ENCODE measurements at places on chromosomes 1 and 21.

GRCh38 chr1:52210044-52210443, 68.2 kb downstream of the ZFYVE9 start:
- no peak for DNase-seq

- DNase-seq = no peak
These were observed 5.8 kb upstream of the NR5A2 start for GRCh38 chr1:200021577-200022238.

GRCh38 chr1:234844479-234845031, 234.6 kb upstream of the IRF2BP2 start:
- DNase-seq = peak; percentile 73

DNA sequence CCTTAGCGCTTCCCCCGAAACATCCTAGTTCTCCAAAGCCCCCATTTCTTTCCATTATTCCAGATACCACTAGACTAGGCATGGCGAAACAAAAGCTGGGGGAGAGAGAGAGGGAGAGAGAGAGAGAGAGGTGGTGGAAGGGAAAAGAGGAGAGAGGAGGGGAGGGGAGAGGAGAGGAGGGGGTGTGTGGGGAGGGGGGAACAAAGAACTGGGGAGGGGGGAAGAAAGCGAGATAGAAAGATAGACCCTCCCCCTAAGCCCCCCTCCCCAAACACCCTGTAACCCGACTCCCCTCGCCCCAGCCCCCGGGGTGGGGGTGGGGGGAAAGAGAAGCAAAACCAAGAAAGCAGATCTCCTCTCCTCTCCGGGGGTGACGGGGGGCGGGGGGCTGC, 352 bp downstream of the MEX3A start:
- DNase-seq = no peak

- no peak for DNase-seq
These were observed 162.7 kb upstream of the RUNX1 start for GRCh38 chr21:35211782-35212181.

- peak; percentile 40 for DNase-seq
These were observed 40.3 kb downstream of the DIRAS3 start for GRCh38 chr1:68010090-68010489.

- peak; percentile 49 for DNase-seq
These were observed 18.2 kb upstream of the FCGR2A start for GRCh38 chr1:161486806-161487741.

GRCh38 chr21:18157406-18157805, 87.2 kb upstream of the CHODL start:
- no peak for DNase-seq

GRCh38 chr21:31258073-31258472, 86.0 kb downstream of the TIAM1 start:
- peak; percentile 7 for DNase-seq

DNA sequence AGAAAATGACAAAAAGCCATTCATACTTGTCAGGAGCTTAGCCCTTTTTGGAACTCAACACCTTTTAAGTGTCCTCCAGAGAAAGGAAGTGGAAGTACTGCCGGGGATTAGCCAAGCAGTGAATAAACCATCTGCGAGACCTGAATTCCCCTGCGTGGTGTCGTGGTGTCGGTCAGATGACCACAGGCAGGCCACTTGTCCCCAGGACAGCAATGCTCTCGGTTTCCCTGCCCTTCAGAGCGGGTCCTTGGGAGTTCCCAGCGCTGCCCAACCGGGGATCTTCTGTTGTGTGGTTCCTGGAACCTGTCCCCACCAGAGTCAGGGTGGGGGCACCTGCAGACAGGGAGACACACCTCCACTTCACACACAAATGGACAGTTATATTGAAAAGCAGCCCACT, 9.2 kb downstream of the GPR157 start:
- DNase-seq = no peak

DNA sequence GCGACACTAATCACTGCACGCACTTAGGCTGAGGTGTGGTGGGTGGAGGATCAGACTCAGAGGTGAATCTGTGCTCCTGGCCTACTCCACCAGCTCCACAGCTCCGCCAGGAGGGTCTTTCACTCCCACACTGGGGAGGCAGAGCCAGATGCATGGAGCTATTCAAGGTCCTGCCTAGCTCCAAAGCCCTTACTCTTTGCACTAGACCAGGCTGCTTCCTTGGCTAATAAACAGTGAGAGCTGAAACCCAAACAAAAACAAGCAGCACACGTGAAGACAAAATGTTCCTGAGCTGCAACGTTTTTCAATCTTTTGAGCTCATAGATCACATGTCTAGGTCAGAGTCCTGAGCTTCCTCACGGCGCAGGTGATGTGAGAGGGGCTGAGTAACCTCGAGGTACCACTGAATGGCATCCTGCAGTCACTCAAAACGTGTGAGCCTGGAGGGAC, 19.2 kb downstream of the CAPZB start:
- DNase-seq = no peak

DNA sequence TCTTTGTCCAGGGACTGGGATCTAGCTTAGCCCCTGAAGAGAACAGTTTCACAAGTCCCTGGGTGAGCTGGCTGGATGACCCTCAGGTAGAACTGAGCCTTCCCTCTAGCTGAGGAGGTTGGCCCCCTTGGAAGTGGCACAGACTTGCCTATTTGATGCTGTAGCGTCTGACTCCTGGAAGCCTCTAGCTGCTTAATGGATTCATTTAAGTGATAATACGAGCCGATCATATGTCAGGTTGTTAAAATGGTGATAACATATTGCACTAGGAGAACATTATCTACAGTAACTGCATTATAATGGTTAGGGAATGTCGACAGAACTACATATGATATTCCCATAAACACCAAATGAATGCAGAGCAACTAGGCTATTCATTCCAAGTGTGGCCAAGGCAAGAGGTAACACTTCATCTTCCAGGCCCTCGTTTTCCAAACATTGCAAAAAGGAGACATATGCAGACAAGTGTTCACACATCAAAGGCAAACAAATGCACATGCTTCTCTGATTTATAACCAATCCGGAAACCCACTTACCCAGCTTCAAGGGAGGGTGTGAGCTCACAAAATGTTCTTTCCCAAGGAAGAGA, 340.1 kb upstream of the PLXNA2 start:
- no peak for DNase-seq

DNA sequence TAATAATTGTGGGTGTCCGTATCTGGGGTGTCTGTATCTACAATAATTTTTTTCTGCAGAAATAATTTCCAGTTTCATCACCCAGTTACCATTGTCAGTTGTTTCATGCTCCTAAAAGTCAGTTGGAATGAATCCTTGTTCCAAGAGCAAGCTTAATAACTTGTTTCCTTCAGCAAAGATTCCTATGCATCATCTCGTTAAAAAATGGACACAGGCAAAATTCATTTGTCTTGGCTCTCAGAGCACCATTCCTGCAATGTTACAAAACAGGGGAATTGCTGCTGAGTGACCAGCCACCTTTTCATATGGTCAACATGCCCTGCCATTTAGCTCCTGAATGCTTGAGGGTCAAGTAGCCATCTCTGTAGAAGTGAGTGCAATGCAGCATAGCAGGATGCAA, 393.4 kb downstream of the KCNT2 start:
- no peak for DNase-seq

DNA sequence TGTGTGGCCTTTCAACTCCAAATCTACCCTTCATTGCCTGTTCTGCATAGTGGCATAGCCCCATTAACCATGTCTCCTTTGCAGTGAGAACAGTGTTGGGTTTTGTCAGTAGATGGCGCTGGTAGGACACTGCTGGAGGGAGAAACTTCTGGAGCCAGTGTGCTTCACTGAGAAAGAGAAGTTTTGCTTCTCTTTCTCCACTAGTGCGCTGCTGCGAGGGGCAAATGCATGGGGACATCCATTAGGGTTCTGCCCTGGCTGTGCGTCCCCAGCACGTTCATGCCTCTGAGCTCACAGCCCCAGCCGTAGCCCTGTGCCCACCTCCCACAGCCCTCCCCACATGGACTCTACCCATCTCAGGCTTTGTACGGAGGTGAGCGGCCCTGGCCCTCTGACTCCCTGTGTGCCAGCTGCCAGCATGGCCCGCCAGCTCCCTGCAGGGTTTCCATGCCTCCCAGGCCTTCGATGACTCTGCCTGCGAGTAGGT, 53.1 kb downstream of the RIMS3 start:
- DNase-seq = peak; percentile 66

DNA sequence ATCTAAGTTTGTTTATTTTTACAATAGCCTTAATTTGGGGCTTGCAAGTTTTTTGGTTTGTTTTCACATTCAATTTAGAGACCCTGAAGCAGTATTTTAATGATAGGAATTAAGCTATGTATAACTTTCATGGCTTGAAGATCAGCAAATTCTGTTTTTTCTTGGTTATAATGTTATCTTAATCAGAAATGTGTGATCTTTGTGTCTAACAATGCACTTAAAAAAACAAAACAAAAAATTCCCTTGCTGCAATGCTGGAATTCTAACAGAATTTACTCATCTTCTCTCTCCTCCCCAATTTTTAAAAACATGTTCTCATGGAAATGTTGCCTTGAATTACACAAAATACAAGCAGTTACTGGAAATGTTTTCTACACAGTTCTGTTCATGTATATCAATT, 113.1 kb downstream of the OLFML2B start:
- DNase-seq = peak; percentile 86

- peak; percentile 32 for DNase-seq
These were observed 2.6 kb downstream of the HFM1 start for GRCh38 chr1:91402023-91402422.

DNA sequence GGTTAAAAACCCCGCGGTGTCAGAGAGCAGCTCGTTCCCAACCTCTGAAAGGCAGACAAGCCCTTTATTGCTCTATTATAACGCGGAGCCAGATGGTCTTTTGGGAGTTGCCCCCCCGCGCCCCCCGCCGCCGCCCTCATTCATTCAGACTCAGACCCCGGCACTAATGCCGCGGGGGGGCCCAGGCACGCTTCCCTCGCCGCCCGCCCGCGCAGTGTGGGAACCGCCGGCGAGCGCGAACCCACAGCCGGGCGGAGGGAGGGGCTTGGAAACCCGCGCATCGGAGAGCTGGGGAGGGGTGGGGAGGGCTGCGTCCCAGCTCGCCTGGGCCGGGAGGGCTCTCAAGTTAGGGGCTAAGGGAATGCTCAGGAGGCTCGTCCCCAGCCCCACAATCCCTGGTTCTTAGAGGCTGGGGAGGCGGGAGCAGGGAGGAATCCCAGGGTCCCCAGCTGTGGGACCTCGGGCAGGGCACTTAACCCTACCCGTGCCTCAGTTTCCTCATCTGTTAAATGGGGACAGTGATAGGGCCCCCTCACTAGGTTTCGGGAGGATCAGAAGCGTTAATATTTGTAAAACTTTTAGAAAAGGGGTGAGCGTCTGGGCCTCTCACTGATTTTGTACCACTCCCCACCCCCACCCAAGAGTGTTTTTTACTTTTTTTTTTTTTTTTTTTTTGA, 10.9 kb upstream of the HES5 start:
- DNase-seq = no peak

GRCh38 chr1:31382379-31382989, 9.6 kb upstream of the FABP3 start:
- DNase-seq = no peak

- DNase-seq = no peak
These were observed 8.4 kb downstream of the SMIM1 start for GRCh38 chr1:3780901-3781300.

DNA sequence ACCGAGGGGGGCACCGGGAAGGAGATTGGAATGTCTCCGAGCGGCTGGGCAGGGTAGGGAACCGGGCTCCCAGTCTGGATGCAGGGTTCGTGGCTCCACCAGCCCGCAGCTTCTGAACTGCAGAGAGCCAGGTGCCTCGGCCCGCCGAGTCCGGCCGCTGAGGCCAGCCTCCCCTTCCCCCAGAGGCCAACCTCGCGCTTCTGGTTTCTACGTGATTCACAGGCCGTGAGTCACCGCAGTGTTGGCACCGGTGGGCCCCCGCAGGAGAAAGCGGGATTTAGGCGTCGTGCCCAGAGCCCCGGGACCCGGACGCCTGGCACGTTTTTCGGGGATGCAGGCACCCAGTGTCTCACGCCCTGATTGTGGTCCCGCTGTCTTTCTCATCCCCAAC, 458 bp downstream of the CRABP2 start:
- DNase-seq = peak; percentile 68

GRCh38 chr21:40120940-40121575, 253.8 kb downstream of the PCP4 start:
- DNase-seq = peak; percentile 32

GRCh38 chr1:32925403-32926162, 24.4 kb upstream of the TMEM54 start:
- peak; percentile 18 for DNase-seq

- DNase-seq = peak; percentile 53
These were observed 8.8 kb upstream of the FGR start for GRCh38 chr1:27643600-27644368.

DNA sequence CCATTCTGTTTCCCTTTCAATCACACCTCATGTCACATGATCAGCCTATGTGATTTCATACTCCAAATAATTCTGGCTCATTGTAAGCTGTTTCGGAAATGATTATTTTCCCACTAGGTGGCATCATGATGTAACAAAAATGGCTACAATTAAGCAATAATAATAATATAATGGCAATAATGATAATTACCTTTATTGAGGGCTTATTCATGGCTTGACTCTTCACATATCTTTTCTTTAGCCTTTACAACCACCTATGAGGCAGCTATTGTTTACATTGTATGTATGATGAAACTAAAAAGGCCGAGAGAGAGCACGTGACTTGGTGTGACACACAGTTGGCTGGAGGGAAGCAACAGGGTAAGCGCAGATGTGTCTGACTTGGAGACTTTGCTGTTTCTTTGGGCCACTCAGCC, 12.5 kb upstream of the KPRP start:
- DNase-seq = no peak

DNA sequence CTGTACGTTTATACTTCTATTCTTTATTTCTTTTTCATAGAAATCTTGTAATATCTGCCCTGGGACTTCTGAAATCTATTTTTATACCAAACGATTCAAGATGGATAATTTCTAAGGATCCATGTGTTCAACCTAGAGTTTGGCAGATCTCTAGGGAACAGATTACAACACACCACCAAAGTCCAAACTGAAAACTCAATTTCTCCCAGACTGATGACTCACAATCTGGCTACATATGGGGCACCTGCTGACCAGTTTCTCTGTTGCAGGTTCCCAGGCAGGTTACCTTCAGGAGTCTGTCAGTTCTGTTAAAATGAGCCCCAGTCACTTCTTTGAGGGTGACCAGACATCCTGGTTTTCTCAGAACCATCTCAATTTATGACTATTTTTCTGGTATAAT, 439.4 kb downstream of the GPATCH2 start:
- DNase-seq = no peak

DNA sequence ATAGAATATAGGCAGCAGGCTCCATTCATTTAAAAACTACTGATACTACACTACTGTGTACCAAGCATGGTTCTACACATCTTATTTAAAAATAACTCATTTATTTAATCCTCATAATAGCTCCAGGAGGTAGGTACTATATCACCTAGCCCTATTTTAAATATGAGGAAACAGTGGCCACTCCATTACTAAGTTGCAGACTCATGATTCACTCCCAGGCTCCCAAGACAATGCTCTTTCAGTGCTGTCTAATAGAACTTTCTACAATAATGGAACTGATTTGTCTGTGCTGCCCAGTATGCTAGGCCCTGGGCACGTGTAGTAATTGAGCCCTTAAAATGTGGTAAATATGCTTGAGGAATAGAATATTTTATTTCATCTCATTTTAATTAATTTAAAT, 357.1 kb downstream of the LTN1 start:
- DNase-seq = no peak

- no peak for DNase-seq
These were observed 890.2 kb upstream of the NCAM2 start for GRCh38 chr21:20108016-20108415.

GRCh38 chr21:34882719-34883131, 166.4 kb downstream of the RUNX1 start:
- DNase-seq = no peak

GRCh38 chr1:19926296-19927129, 3.1 kb upstream of the PLA2G2E start:
- no peak for DNase-seq

- DNase-seq = peak; percentile 39
These were observed 300 bp downstream of the USP24 start for GRCh38 chr1:55214934-55215193.

All from fibroblast of skin of scalp (primary cell).